A172 (cell line): ENCODE measurements at places on chromosomes 12 and 14. TPM values are rescaled to one million over a fixed set of nuclear protein-coding genes. Genes with fewer than 3 reads are reported as not detected.

RBP5 gene
- total RNA-seq = 0.31 TPM in 1 of 2 replicates, not detected in the other

DNA sequence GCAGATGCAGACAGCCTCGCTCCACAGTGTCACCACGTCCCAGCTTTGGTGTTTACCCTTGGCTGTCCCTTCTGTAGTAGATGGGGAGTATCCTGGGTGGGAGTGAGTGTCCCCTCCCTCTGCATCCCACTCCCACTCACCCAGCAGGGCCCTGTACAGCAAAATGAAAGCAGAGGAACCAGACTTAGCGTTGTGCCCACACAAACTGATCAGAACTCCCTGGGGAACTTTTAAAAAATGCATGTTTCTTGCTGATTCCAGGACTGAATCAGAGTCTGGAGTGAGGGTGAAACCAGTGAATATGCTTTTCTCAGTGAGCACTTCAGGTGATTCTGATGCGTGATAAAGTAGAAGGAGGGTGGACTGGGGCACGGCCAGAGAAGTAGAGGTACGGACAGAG, 2.9 kb downstream of the ACVRL1 start:
- DNase-seq = no peak

DNA sequence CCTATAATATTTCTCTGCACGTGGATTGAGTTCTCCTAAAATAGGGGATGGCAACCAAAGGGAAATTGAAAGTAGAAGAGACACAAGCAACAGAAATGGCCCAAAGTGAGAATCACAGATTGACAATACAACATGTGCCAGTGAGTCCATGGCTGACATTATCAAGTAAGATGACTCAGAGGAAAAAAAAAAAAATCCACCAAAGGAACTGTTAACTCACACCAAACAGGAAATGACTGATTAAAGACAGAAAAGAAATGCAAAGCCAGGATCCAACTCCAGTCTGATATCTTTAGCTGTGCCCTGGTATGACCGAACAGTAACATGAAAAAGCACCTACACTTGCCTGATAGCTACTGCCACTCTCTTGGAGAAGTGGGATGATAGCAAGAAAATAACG, 485.0 kb downstream of the PRKD1 start:
- DNase-seq = peak; percentile 77

DNA sequence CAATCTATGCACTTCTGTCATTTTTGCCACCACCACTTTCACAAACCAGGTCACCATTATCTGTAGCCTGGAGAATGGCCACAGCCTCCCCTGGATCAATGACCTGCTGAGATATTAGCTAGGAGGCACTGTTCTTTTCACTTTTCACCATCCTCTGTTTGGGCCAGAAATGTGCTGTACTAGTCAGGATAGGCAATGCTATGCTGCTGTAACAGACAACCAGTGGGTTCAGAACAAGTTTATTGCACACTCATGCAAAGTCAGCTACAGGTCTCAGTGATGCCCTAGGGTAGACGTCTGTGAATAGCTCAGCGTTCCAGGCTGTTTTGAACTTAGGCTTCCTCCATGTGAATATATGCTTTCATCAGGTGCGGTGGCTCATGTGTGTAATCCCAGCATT, 231.5 kb downstream of the SUDS3 start:
- no peak for DNase-seq

DNA sequence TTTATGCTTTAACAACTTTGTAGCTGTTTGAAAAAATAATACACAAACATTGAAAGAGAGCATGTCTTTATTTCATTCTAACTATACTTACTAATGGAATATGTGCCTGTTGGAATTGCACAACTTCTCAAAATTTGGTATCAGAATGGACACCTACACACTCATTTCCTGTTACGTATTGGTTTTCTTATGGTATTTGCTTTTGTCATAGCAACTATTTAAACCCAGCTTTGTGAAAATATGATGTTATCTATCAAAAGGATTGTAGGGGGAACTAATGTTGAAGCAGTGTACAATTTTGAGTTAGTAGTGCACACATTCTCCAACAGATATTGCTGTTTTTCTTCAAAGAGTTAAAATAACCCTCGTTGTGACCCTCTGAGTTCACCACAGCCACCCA, 52.6 kb downstream of the RBMS2 start:
- DNase-seq = no peak

DNA sequence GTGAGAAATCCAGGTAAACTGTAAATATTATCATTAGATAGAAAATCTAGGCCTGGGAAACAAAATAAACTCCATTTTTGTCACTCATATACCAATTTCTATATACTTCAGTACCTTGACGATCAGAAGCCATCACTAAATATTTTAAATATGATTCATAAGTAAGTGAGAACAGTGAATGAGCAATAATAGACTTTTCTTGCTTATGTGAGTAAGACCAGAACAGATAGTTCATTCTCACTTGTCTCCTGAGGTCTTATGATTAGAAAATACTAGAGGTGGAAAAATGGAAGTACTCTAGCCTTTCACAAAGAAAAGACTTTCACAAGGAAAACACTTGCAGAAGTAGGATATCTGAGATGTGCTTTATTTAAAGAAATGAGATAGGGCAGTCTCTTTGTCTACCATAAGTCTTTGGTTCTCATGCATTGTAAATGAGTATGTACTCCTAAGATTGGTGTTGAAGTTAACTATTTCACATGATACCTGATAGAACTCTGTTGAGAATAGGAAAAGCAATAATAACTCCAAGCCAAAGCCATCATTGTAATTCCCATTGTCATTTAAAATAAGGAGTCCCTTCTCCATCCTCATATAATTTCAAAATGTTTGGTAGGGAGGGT, 10.1 kb upstream of the SMCO3 start:
- no peak for DNase-seq
